Urinary bladder (tissue), 4 donors: ENCODE measurements at places on chromosomes 1 and 21. TPM values are rescaled to one million over a fixed set of nuclear protein-coding genes. Genes with fewer than 3 reads are reported as not detected.

GRCh38 chr1:178538192-178538916 lies 25.4 kb downstream of the TEX35 start:
- no peak for DNase-seq

GRCh38 chr1:31517301-31517700 lies 59.0 kb upstream of the TINAGL1 start:
- no peak for DNase-seq

GRCh38 chr1:228216371-228217320 lies 8.8 kb downstream of the OBSCN start:
- DNase-seq: no peak

GRCh38 chr1:22056043-22056442 lies 3.5 kb downstream of the CDC42 start:
- DNase-seq: no peak

DNA sequence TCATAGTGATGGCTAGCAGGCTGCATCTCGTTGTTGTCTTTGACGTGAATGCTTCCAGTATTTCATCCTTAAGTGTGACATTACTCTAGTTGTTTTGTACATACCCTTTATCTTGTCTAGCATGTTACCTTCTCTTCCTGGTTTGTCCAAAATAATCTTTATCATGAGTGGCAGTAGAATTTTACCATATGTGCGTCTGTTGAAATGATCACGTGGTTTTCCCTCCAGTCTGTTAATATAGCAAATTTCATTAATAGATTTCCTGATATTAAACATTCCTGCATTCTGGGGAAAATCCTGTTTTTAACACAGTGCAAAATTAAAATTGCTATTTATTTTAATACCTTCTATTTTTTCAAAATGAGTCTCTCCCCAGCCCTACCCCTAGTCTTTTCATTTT lies 15.6 kb downstream of the ADARB1 start:
- no peak for DNase-seq

GRCh38 chr21:22346576-22346975 lies 1348.4 kb downstream of the NCAM2 start:
- no peak for DNase-seq

Gene CCDC185
- not detected for total RNA-seq

Gene OVAAL
- total RNA-seq: 0.26 TPM

Gene GNG4
- 2.3 TPM for total RNA-seq

Gene IL22RA1
- total RNA-seq: not detected
